ENCODE measurements at places on chromosomes 12 and 14.

- peak; percentile 76 for DNase-seq
These were observed 599.8 kb downstream of the RPL10L start for GRCh38 chr14:46051796-46052195.

DNA sequence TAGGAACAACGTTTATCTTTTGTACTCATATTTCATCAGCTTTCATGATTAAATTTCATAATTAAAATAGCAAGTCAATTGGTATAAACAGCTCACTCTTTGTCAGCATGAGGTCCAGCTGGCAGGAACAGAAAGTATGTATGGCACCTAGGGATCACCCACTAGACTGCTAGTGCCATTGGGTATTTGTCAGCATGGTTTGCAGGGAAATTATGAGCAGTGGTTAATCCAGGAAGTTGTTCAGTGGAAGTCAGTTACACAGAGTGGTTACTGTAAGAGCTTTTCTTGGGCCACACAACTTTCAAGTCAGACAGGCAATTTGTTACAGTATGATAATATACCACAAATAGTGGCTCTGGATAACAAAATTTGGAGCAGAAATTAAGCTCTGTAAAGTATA lies 340.3 kb upstream of the RGS6 start:
- peak; percentile 75 for DNase-seq

DNA sequence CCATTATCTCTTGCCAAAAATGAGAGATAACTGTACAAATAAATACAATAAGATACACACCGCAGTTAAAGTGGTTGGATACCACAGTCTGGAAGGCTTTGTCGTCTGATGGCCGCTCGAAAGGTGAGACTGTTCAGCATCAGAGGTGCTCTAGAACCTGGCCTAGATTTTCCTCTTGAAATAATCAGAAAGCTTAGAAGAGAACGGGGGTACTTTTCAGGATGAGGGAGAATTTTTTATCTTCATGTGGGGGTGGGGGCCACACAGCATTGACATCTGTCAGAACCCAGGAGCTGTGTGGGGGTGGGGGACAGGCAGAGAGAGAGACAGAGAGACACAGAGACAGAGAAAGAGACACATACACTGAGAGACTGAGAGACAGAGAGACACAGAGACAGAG lies 90.5 kb downstream of the GALNT9 start:
- no peak for DNase-seq

- no peak for DNase-seq
These were observed 1.7 kb upstream of the NKX2-8 start for GRCh38 chr14:36583893-36584811.

DNA sequence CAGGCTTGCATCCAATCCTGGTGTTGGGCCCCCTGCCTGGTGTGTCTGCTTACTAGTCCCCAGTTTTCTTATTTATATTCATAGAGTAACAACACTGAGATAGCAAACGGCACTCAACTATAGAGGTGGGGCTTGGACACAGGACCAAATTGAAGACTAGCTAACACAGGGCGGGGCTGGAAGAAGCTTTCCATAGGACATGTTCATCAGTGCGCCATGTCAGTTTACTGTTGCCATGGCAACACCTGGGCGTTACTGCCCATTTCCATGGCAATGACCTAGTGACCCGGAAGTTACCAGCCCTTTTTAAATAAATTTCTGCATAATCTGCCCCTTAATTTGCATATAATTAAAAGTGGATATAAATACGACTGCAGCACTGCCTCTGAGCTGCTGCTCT lies 275.5 kb upstream of the TMEM132C start:
- DNase-seq = no peak

DNA sequence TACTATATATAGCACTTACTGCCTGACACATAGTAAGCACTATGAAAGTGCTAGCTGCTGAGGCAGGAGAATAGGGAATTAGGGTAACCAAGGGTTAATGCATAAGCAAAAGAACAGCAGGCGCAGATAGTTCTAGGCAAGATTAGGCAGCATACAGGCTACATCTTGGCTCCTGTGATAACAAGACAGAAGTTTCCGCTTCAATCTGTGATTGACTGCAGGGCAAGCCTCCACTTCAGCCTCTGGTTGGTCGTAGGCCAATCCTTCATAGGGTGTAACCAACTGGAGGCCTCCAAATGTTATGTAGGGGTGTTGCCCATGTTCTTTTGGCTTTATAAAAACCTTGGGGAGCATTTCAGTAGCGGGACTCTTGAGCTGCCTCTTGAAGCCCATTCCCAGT lies 46.9 kb downstream of the KLHL28 start:
- DNase-seq = peak; percentile 36

Measured in fibroblast of skin of abdomen (primary cell).